ENCODE measurements at places on chromosomes 11 and 22. TPM values are rescaled to one million over a fixed set of nuclear protein-coding genes. Genes with fewer than 3 reads are reported as not detected.

Gene RTN4R
- 20.9 TPM for total RNA-seq

DNA sequence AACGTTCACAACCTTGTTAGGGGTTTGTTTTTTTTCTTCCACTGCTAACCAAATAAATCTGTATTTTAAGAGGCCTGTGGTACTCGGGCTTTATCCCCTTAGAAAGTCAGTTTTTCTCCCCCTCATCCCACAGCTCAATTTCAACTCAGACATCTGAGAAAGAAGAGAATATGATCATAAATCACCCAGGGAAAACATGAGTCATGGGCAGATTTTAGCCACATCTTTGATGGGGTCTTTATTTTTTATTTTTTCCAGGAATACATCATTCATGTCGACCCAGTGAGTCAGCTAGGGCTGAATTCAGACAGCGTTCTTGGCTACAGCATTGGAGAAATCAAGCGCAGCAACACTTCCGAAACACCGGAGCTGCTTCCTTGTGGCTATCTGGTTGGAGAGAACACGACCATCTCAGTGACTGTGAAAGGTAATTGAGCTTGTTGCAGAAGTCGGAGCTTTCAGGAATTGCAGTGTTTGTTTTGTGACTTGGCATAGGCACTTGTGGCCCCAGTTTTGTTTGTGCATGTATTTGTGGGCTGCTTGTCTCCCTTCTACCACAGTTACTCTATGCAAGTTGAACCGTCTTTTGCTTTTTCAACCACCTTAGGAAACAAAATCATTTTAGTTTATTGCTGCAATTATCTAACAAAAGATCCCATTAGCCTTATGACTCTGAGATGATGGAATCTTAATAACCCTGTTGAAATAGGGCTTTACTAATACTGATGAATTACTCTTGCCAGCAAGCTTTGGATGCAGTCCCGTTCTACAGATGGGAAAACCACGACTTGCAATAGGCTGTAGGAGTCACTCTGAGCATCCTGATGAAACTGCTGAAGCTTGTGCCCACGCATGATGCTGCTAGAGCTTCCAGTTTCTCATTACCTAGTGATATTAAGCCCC is 62.7 kb downstream of the DBX1 start:
- DNase-seq = no peak

- no peak for DNase-seq
Observed at GRCh38 chr22:36612458-36612857, 83.5 kb upstream of the EIF3D start.

Gene OR51E2
- not detected for total RNA-seq

- DNase-seq = no peak
Observed at GRCh38 chr11:9002920-9003572, 755 bp downstream of the NRIP3 start.

DNA sequence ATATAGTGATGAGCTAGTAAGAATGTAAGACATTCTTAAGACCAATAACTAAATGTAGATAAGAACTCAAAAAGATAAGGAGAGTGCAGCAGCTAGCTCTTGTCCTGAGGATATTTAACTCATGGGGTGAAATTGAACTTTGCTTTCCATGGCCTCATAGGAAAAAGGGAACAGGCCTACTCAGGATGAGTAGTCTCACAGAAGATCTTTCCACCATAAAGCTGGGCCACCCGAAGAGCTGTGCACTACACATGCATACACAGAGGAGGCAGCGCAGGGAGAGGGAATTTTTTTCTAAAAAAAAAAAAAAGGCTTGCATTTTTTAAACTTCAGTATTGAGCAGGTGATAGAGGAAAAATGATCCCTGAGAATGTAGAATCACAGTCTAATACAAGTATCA is 59.9 kb upstream of the CFAP300 start:
- peak; percentile 15 for DNase-seq

- DNase-seq = peak; percentile 59
Observed at GRCh38 chr11:44865866-44866272, 84.8 kb downstream of the TP53I11 start.

DNA sequence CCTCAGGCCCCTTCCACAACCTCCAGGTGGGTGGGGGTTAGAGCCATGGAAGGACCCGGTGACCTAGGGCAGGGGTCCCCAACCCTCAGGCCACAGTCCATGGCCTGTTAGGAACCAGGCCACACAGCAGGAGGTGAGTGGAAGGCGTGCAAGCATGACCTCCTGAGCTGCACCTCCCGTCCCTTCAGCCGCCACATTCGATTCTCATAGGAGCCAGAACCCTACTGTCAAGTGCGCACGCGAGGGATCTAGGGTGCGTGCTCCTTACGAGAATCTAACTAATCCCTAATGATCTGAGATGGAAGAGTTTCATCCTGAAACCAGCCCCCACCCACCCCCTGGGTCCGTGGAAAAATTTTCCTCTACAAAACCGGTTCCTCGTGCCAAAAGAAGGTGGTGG is 3.6 kb upstream of the KRTAP5-4 start:
- no peak for DNase-seq

GRCh38 chr22:23904573-23905254 is 10.5 kb downstream of the MIF start:
- DNase-seq = no peak

Gene TMEM45B
- not detected for total RNA-seq

Gene CNIH2
- 5.7 TPM for total RNA-seq

Gene CAPN5
- 7.4 TPM for total RNA-seq

Gene MCAT
- total RNA-seq = 10.5 TPM

DNA sequence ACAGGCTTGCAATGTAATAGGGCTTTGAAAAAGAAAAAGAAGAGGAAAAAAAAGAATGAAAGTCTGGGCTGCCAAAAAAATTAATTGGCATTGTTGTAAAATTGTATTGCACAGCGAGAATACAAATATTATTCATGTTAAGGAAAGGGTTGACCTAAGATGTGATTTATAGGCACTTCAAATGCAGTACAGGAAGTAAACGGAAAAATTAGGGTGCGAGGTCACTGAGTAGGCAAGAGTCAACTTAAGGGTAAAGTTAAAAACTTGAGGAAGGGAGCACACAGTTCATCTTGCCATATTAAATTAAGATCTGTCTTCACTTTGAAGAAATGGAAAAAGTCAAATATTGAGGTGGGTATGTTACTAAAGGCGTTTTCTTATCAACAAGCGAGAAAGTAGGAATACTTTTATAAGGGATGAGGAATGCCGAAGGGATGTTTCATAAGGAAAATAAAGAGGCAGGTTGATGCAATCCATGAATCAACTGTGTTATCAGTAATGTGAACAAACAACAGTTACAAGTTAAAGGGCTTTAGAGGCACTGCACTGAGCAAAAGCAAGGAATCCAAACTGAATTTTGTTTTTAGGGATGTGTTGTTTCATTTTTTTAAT is 123.0 kb downstream of the WT1 start:
- DNase-seq = no peak

Gene FAT3
- 20.9 TPM for total RNA-seq

- DNase-seq = no peak
Observed at GRCh38 chr11:103878646-103879045, 157.8 kb upstream of the DDI1 start.

DNA sequence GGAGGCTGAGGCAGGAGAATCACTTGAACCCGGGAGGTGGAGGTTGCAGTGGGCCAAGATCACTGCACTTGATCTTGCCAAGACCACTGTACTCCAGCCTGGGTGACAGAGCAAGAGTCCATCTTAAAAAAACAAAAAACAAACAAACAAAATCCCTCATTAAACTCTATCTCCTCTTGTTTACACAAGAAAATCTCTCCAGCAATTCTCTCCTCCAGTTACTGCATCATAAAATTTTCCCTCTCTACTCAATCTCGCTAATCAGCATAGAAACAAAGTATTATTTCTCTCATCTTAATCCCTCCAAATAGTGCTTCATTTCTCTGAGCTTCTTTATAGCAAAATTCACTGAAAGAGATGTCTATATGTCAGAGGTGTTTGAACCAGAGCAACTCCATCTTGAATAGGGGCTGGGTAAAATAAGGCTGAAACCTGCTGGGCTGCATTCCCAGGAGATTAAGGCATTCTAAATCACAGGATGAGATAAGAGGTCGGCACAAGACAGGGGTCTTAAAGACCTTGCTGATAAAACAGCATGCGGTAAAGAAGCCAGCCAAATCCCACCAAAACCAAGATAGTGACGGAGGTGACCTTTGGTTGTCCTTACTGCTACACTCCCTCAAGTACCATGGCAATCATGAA is 19.8 kb downstream of the MTMR2 start:
- DNase-seq = peak; percentile 59

Gene SPTBN2
- 14.5 TPM for total RNA-seq

Gene DRICH1
- not detected for total RNA-seq

- peak; percentile 83 for DNase-seq
Observed at GRCh38 chr11:102733232-102733875, 8.6 kb upstream of the MMP8 start.

Gene OR5D18
- not detected for total RNA-seq

Gene LYVE1
- total RNA-seq = 0.51 TPM

Gene KRTAP5-8
- total RNA-seq = not detected

Gene PDE3B
- total RNA-seq = 14.3 TPM

Gene PICK1
- 10.7 TPM for total RNA-seq

DNA sequence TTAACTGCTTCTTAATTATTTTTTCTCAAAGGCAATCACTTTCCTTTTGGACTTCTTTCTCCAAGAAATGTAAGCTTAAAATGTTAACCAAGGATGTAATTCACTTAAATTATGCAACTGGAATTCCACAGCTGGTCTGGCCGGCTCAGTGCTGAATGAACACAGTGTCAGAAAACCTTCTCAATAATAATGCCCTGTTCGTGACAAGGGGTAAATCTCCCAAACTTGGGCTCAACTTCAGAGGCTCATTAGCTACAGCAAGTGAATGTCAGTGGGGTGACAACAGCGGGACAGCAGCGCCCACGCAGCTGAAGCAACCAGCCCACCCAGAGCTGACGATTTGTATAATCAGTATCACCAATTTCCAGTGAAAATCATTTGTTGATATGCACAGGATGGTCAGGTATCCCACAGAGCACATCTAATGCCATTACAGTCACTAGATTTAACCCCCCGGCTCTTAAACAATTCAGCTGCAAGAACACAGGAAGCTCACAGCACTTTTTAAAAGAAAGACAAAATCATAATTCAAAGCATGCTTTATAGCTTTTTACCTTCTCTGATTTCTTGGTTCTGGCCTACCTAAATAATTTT is 704.8 kb downstream of the DLG2 start:
- peak; percentile 37 for DNase-seq

DNA sequence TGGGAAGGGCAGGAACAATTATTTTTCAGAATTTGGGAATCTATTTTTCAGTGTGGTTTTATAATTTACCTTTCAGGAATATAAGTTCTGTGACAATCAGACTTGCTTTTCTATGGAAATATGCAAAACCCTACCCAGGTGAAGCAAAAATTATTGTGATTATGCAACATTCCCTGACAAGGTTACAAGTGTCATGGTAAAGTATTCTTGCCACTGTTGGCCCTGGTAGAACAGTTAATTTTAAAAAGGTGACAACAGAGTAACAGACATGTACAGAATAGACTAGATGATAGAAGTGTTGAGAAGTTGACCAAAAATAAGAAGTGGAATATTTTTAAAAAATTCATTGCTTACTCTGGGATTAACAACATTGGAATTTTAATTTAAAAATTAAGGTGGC is 29.2 kb downstream of the TRAF6 start:
- no peak for DNase-seq

Gene YPEL1
- 39.1 TPM for total RNA-seq

Gene MUC15
- total RNA-seq = not detected

DNA sequence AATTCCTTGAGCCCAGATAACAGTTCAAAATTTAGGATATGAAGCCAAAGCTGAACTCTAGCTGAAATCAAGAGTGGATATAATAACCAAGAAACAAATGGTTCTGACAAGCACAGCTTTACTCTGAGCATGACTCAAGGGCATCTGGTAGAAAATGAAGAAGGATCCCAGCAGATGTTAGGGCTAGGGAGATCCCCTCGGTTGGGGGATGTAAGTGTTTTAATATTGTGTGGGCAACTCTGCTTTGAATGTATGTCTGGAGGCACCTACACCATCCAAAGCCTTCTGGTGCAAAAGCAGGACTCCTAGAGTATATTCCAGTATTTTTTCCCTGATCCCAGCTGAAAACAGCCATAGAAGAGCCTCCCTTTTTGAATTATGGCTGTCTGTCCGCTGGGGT is 61.7 kb downstream of the FLI1 start:
- no peak for DNase-seq

Gene TPH1
- 0.24 TPM for total RNA-seq

- DNase-seq = no peak
Observed at GRCh38 chr11:37282367-37282766, 684.3 kb upstream of the RAG2 start.

Gene CHKA
- 36.8 TPM for total RNA-seq

Gene BACE1
- total RNA-seq = 8.2 TPM

All from neural progenitor cell (in vitro differentiated cells).